ENCODE measurements at places on chromosomes 12 and 14.

GRCh38 chr12:48852734-48853688 lies 1.0 kb upstream of the DDX23 start:
- peak; percentile 98 for DNase-seq

DNA sequence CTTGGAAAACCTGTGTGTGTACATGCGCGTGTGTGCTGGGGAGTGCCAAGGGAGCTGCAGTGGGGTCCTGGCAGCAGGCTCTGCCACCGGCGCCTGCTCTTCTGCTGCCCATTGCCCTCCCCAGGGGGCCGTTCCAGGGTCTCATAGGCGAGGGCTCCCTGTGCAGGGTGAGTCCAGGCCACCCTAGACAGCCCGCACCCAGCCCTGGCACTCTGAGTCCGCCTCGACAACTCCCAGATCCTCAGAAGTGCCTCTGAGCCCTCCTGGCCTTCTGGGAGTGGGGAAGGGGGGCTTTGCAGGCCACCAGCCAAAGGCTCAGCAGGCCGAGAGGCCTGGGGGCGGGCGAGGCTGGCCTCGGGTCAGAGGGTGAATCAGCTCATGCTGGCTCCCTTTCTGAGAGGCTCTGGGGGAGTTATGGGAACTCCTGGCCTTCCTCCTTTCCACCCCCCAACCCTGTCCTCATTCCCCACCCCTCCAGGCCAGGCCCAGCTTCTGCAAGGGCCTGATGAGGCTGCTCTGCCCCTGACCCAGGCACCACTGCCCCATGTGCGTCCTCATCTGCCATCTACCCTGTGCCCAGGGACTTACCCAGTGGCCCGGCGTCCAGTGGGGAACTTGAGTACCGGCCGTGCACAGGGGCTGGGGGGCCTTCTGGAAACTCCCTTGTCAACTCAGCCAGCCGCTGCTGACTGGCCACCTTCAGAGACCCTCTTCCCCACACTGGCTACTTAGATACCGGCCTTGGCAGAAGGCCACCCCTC lies 2.1 kb upstream of the TEDC1 start:
- DNase-seq: peak; percentile 24

DNA sequence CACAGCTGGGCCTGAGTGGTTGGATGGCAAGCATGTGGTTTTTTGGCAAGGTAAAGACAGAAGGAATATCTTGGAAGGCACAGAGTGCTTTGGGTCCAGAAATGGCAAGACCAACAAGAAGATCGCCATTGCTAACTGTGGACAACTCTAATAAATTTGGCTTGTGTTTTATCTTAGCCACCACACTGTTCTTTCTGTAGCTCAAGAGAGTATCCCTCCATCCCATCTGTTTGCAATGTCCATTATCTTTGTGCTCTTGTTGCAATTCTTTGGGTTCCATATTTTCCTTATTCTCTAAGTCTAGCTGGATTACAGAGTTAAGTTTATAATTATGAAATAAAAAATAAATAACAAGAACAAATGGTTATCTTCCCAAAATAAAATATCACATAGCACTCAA lies 6.7 kb upstream of the DAAM1 start:
- no peak for DNase-seq

DNA sequence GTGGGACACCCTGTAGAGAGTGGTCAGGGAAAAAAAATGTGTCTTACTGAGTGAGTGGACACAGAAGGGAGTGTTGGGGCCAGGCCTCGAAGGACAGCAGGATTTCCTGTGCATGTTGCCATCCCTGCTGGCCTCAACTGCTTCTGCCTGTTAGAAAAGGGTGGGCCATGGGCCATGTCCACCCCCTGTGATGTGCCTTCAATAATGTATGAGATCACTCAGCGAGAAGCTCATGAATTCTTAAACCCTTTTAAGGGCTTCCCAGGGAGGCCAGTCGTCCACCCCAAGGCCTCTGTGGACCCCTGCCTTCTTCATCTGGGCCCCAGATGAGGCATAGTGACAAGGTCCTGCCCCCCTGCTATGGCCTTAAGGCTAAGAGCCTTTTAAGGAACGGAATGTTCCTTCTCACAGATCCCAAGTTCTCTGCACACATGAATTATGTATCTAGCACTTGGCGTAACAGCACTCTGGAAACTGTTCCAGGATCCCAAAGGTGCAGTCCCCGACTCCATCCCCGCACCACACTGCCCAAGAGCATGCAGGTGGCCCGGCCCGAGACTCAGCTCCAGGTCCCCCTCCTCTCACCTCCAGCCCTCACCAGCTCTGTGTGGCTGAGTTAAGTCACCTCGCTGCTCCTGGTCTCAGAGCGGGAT lies 8.9 kb upstream of the C14orf132 start:
- DNase-seq: peak; percentile 82

DNA sequence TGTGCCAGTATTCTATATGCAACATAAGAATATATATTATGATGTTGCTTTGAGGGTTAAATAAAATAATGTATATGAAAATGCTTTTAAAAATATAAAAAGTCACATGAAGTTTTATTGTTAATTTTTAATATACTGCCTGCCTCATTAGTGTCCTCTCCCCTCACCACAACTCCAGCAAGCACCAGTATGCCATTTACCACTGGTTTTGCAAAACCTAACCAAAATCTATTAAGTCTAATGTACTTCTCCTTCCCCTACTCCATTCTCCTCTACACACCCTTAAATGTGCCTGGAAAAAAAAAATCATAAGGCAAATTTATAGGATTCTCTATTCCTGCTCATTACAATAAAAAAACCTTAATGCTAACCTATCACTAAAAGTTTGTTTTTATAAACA lies 24.0 kb upstream of the GNG2 start:
- no peak for DNase-seq

DNA sequence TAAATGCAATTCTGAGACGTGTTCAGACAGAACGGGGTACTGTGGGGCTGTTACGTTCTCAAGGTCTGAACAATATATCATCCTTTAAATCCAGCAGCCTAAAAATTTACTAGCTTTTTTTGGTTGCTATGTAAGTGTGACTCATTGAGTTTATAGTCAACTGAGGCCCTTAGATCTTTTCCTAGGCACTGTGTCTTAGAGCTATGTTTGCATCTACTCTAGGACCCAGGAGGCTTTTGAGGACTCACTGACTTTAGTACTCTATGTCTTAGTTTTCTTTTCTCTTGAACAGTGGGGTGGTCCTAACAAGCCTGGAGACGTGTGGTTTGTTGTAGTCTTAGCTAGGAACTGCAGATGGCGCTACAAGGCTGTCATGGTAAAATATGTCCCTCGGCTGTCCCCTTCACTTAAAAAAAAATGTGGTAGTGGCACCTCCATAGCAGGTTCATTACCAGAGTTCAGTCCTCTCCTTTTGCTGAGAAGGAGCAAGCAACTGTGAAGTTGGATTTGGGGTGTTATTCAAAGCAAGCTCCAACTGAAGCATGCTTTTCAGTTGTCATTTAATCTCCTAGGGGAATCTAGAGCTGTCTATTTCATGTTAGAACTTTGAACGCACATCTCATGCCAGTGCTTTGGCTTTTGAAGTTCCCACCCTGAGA lies 8.7 kb upstream of the SPATS2 start:
- DNase-seq: peak; percentile 91

Measured in eye (tissue), 1 donor.